ENCODE measurements at places on chromosomes 4 and X. TPM values are rescaled to one million over a fixed set of nuclear protein-coding genes. Genes with fewer than 3 reads are reported as not detected.

Gene MAGEC3
- polyA plus RNA-seq: 0.51 TPM

Gene TRIML1
- not detected for polyA plus RNA-seq

Gene FAM9A
- not detected for polyA plus RNA-seq

Gene FANCB
- polyA plus RNA-seq: 2.2 TPM

Gene PLXNA3
- polyA plus RNA-seq: 29.7 TPM

Gene SHROOM2
- polyA plus RNA-seq: 1.7 TPM

Gene ABCD1
- 8.6 TPM for polyA plus RNA-seq

Gene CHRDL1
- 11.6 TPM for polyA plus RNA-seq

Gene CLDN22
- 0.25 TPM for polyA plus RNA-seq

Gene SLC34A2
- polyA plus RNA-seq: not detected

Gene HMX1
- 0.11 TPM for polyA plus RNA-seq

Gene DMRTC1
- polyA plus RNA-seq: not detected
